Lower leg skin (tissue), 4 donors: ENCODE measurements at places on chromosomes 11 and 22. TPM values are rescaled to one million over a fixed set of nuclear protein-coding genes. Genes with fewer than 3 reads are reported as not detected.

DNA sequence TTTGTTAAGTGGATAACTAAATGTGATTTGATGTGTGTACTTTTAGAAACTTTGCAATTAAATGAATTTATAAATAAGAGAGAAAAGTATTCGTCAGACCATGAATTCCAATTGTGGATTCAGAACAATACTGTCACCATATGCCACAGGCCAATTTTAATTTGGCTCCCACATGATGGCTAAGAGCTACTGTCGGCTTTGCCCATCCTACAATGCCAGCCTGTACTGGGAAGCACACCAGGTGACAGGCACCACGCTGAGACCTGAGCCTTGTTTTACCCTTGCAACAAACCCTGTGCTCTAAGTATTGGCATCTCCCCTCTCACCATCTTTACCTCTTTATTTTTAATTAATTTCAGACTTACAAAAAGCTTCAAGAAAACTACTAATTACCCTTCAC is 14.0 kb downstream of the RAB30 start:
- no peak for DNase-seq

GRCh38 chr11:120063686-120064340 is 74.1 kb downstream of the TRIM29 start:
- DNase-seq, result peak; percentile 78

Gene OR8A1
- total RNA-seq, result not detected

DNA sequence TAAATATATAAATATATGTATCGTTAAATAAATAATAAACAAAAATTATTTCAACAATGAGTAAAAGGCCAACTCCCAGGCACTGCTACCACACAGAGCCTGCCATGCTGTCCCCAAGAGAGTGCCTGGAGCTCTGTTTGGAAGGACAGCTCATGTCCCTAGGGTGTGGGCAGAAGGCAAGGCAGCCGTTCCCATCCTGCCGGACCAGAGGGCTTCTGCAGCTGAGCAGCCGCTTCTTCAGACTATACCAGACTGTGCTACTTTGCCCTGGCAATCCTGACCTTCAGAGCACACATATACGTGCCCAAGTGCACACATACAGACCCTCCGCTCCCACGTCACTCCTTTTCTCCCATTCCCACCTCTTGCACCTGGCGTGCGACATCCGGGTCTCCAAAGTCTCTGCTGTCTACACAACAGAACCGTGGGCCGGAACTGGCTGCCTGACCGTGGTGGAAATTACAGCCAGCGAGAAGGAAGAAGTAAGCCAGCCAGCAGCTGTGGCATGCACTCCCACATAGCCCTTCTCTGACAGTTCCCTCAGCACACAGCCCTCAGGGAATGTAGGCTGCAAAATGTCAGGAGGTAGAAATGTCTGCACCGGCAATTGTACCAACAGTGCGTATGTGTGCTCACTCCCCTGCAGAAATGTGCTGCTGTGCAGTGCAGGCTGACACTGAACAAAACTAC is 24.0 kb downstream of the PAX6 start:
- DNase-seq, result no peak

DNA sequence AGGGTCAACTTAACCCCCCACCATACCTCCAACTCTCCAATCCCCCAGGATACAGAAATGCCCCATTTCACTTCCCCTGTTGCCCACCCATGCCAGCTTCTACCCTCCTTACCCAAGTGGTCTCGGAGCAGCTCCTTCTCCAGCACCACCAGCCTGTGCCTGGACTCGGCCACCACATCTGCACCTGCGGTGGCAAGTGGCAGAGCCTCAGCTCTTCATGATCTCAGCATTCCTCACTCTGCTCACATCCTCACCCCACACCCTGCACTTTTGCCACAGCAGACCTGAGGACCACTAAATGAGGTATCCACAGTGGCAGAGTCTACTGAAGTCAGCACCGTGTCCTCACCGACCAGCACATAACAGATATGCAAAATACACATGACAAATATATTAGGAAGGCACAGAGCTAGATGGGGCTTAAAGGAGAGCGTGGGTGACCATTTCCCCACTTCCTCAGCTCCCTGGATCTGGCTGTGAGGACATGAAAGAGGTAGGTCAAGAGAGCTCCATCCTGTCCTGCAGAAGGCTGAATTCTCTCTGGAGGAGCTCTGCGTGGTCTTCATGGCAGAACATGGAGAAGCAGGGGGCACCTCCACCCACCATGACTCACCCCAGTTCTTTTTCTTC is 9.7 kb downstream of the NHERF4 start:
- DNase-seq, result no peak

GRCh38 chr11:126892756-126893155 is 107.8 kb downstream of the KIRREL3 start:
- no peak for DNase-seq

Gene SLC22A12
- total RNA-seq, result not detected

DNA sequence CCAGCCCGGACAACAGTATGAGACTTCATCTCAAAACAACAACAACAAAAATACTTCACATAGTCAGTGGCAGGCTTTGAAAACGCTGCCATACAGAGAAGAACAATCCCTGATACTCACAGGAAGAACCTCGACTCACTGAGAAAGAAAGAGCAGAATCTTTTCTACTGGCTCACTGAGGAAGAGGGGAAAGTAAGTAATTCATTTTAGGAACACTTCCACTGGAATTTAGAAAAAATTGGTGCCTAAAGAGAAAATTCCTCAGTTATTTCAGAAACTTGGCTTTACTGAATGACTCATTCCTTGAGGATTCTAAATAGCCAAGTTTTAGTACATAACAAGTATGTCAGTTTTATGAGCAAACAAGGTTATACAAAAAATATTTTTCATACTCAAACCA is 12.3 kb downstream of the NARS2 start:
- DNase-seq, result no peak

Gene ZNHIT2
- 19.0 TPM for total RNA-seq

GRCh38 chr11:85821636-85822035 is 10.7 kb upstream of the SYTL2 start:
- no peak for DNase-seq

DNA sequence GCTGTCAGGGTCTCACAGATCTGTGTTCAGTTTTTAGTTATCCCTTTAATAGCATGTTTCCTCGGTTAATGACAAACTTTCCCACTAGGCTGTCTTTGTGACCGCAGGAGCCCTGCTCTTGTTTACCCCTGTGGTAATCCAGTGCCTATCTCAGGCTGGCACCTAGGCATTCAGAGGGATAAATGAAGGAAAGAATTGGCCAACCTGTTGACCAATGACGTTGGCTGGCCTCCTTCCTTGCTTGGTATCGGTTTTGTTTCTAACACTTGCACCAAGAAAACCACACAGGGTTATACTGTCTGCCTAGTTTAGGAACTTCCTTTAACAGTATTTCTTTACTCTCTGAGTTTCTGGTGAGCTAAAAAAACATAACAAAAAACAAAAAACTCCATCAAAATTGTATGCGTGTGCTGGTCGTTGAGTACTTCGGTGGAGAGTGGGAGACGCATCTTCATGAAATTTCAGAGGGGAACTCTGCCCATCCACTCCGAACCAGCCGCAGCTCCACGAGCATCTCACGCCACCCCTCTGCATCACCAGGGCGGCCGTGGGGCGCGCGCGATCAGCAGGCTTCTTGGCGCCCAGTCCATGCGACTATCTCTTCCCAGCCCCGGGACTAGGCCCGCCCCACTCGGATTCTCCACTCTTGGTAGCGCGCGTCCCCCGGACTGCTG is 563 bp upstream of the ENDOD1 start:
- DNase-seq, result no peak
